BE2C (cell line): ENCODE measurements at places on chromosomes 4 and X.
A peak's percentile ranks its signal among the peaks of the same experiment; 100 is the strongest.

- DNase-seq, result peak; percentile 3
Observed at GRCh38 chrX:26651755-26652154, 435.8 kb downstream of the MAGEB5 start.

GRCh38 chr4:86338989-86339388, 20.9 kb downstream of the MAPK10 start:
- DNase-seq, result no peak

DNA sequence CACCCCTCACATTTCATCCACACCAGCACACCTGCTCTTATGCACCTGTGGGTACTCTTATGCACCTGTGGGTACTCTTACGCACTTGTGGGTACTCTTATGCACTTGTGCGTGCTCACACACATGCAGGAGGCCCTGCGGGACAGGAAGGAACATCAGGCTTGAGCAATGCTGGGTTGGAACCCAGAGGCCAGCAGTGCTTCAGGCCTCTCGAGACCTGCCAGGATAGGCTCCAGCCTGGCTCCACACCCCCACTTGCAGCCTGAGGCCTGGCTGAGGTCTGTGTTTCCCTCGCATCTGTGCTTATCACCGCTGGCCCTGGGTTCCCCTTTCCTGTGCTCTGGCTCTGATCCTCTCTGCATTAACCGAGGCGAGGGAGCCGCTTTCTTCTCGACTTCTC, 34.7 kb downstream of the SORCS2 start:
- DNase-seq, result peak; percentile 82

GRCh38 chr4:185167234-185167633, 24.2 kb downstream of the SLC25A4 start:
- no peak for DNase-seq

DNA sequence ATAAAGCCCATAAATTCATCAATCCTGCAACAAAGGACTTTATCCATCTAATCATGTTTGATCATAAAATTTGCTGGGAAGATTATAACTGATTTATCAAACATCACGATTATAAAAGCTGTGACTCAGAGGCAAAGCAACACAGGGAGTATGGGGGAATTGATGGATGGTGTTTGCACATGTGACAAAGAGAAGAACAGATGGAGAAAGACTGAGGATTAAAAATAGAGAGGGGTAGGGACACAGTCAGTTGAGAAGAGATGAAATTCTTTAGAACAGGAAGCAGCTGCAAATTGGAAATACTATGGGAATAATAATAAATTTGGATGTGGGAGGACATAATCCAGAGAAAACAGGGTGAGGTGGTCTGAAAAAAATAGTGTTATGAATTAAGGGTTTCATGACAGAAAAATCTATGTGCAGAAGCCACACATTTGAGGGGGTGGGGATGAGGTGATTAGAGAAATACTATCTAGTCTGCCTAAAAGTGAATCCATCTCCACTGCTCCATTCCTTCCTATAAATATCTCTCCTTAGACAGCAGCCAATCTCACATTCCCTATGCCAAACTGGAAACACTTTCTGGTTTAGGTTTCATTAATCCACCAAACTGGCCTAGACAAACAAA, 6.2 kb downstream of the PRR32 start:
- DNase-seq, result no peak

- DNase-seq, result no peak
Observed at GRCh38 chr4:102319594-102319993, 25.7 kb downstream of the SLC39A8 start.

- DNase-seq, result no peak
Observed at GRCh38 chr4:144547678-144548298, 98.2 kb upstream of the HHIP start.

- no peak for DNase-seq
Observed at GRCh38 chrX:118574666-118575065, 79.1 kb downstream of the DOCK11 start.

DNA sequence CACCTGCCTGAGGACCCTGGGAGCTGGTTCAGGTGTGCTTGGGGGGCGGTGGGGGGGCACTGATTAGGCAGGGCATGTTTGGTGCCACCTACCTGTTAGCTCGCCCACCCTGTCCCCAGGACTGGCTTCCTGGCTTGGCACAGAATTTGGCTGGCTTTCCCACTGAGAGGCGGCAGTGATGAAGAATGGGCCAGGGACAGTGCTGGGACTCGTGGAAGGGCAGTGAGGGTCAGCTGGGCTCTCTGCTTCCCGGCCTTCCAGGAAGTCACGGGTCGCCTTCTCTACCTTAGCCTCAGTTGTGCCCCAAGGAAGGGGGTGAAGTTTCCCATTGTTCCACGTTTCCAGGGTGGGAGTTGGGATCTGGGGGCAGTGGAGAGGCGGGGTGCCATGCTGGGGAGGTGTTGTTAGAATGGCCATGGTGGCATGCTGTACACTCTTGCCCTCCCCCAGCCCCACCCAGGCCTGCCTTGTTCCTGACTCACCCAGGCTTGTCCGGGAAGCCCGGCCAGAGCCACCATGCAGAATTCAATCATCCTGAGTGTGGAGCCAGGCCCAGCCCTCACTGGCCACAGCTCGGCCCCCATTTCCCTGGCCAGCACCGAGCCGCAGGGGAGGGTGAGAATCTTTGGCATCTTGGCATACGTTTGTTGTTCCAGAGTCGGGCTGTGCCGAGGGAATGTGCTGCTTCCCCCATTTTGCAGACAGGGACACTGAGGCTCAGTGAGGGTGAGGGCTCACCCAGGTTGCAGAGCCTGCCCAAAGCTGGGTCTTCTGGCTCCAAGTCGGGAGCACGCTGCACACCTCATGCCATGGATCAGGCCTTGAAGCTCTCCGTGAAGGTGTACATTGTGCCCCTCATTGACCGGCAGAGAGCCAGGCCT, 21.9 kb upstream of the GPR78 start:
- DNase-seq, result no peak

- DNase-seq, result no peak
Observed at GRCh38 chr4:153729895-153730294, 29.9 kb downstream of the RNF175 start.

- no peak for DNase-seq
Observed at GRCh38 chr4:17284323-17285175, 227.3 kb downstream of the QDPR start.

DNA sequence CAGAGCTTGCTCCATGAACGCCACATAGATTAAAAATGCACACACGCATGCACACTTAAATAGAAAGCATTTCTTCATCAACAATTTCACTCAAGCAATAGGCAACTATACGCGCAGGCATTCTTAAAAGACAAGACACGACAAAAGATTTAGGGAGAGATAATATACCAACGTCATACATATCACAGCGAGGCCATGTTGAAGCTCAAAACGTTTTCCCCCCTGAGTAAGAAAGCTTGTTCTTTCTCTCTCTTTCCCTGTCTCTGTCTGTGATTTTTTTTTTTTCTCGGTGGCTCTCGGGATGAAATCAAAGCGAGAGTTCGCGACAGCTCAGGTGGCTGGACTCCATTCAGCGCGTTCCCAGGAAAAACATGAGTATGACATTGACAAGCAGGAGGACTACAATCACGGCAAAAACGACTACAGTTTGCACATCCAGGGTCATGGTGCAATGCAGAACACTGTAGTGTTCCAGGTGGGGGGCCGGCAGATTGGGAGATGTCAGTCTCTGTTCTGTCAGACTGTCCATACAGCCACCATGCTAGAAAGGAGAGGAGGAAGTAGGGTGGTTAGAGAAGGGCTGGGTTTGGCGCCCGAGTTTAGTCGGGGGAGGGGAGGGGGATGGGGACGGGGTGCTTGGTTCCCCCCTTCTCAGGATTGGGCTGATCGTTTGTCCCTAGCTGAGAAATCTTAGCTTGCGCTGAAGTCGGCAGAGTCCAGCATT, 30.7 kb downstream of the ARHGEF9 start:
- no peak for DNase-seq

- DNase-seq, result no peak
Observed at GRCh38 chr4:184101711-184102110, 116.0 kb downstream of the ENPP6 start.

- no peak for DNase-seq
Observed at GRCh38 chrX:46838486-46838870, 1.6 kb downstream of the RP2 start.

DNA sequence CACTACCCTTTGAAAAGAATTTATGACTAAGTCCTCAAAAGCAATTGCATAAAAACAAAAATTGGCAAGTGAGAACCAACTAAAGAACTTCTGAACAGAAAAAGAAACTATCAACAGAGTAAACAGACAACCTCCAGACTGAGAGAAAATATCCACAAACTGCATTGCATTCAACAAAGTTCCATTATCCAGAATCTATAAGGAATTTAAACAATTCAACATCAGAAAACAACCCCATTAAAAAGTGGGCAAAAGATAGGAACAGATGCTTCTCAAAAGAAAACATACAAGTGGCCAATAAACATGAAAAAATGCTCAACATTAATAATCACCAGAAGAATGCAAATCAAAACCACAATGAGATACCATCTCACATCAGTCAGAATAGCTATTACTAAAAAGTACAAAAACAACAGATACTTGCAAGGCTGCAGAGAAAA, 130.2 kb downstream of the GASK1B start:
- no peak for DNase-seq

DNA sequence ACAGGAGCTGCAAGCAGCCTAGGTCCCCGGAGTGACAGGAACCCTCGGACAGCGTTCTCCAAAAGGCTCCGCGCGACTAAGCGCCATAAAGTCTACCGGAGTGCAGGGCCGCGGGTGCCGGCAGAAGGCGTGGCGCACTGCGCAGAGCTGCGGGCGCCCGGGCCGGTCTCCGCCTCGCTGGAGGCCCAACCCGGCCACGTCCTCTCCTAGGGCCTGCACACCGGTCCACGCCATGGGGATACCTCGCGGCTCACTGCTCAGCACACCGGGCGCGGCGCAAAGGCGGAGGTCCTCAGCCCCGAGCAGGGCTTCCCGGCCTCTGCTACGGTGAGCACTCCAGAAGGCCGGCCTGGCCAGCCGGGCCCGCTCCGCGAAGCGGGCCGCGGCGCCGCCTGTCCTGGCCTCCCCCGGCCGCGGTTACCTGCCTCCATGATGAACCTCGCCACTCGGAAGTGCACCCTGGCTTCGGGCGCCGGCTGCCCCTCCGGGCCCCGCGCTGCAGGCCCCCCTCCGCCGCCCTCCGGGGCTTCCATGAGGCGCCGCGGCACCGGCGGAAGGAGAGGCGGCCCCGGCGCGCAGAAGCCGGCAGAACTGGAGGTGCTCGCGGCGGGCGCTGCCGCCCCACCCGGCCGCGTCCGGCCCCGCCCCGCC, at the start of gene CCNQ:
CCNQ (minus strand) TSS at position 599 of the 651 bp plus-strand sequence; CDS start at position 533, 66 bp downstream.
- peak; percentile 25 for DNase-seq

GRCh38 chr4:93649828-93650227, 178.7 kb upstream of the ATOH1 start:
- DNase-seq, result no peak

GRCh38 chr4:157882901-157883300, 289.9 kb downstream of the GASK1B start:
- DNase-seq, result no peak

DNA sequence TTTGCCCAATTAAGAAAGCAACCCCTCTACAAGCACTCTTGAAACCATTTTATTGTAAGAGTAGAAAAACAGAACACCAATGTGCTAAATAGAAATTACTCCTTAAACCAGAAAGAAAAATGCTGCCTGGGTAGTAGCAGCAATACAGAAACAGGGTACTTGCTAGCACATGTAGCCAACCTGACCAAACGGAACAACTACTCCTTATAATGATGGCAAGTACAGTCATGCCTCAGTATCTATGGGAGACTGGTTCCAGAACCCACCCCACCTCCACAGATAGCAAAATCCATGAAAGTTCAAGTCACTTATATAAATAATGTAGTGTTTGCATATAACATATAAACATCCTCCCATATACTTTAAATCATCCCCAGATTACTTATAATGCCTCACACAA, 168.8 kb downstream of the ATRX start:
- no peak for DNase-seq

DNA sequence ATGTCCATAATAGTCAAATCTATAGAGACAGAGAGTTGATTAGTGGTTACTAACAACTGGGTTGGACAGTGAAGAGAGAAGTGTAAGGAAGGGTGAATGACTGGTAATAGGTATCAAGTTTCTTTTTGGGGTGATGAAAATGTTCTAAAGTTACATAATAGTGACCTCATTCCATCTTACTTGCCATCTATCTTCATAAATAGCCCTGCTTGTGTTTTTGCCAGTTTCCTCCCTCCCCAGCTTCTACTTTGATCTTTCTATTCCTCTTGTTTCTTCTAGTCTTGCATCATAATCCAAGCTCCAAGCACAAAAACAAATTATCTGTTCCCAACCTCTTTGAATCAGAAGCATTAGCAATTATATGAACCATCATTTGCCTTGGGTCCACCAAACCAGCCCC, 40.2 kb upstream of the TET2 start:
- no peak for DNase-seq

- no peak for DNase-seq
Observed at GRCh38 chr4:26431461-26432180, 58.7 kb downstream of the CCKAR start.

DNA sequence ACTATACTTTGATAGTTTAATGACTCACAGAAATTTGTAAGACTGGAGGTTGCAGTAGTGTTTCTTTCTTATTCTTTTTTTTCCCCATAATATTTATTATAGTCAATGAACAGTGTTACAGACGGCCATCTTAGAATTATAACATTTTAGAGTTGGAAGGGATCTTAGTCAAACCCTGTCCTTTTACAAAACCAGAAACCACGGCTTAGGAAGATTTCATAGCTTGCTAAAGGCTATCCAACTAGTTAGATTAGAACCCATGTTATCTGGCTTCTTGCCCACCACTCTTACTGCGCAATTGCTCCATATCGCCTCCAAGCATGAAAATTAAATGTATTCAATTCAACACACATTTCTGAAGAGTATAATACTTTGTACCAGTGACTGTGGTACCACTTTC, 1.1 kb downstream of the XIAP start:
- DNase-seq, result peak; percentile 12
